ENCODE measurements at places on chromosomes 16 and 17.
A peak's percentile ranks its signal among the peaks of the same experiment; 100 is the strongest.

DNA sequence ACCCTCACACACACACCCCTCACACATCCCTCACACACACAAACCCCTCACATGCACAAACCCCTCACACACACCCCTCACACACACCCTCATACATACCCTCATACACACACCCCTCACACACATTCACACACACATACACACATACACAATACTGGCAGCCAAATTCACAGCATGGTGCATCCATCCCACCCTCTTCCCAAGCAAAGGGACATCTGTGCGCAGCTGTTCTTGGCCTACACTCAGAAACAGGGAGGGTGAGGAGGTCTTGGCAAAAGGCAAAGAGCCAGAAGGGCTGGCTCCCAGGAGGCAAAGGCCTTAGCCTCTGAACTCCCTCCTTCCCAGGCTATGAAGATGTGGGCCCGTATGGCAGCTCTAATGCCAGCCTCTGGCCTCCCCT lies 23.4 kb downstream of the C17orf67 start:
- DNase-seq: no peak

- no peak for DNase-seq
Measured at GRCh38 chr17:50170662-50171370, 5.0 kb downstream of the SGCA start.

- DNase-seq: peak; percentile 11
Measured at GRCh38 chr16:4358831-4359561, 7.9 kb upstream of the PAM16 start.

- DNase-seq: no peak
Measured at GRCh38 chr17:70208825-70209555, 39.7 kb downstream of the KCNJ2 start.

- no peak for DNase-seq
Measured at GRCh38 chr16:75931043-75931442, 204.8 kb upstream of the CPHXL start.

DNA sequence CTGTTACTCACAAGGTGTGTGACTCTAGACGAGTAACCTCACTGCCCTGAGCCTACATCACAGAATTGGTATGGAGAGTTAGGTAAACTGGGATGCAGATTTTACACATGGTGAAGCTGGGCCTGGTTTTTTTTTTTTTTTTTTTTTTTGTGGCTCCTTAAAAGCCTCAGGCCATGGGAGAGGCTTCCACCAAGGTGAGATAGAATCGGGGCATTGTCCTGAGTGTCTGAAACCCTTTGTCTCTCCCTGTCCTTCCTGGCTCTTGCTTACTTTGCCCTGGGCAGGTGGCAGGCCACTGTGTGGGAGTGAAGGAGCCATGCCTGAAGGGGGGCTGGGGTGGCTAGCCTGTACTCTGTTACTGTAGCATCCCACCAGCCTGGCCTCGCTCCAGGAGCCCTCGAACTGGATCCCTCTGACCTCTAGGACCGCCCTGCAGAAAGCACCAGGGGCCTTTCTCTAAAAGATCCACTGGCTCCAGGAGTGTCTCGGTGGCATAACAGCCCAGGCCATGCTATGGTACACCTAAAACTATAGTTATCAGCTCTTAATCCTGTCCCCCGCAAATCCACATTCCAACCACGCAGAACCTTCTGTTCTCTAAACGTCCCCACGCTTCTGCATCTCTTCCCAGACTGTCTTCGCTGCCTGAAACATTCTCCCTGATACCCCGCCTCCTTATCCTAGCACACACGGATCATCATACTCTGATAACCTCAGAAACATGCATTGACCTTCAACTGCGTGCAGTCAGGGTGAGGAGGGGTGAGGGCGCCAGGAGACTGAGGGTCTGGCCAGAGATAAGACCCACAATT lies 1.7 kb upstream of the SLC13A2 start:
- no peak for DNase-seq

DNA sequence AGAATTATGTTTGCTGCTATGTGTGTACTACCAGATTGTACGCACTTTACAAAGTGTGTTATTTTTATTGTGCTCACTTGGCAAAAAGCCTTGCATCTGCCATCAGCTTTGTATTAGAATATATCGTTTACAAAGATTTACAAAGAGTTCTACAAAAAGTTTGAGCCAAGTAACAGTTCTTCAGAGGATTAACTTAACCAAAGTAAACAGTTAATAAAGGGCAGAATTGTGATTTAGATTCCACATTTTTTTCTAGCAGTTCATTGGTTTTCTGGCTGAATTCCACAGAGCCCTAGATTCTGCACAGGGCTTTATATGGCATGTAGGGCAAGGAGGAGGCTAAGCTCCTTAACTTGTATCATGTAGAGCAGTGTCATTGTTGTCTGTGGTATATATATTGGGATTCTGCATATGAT lies 29.4 kb downstream of the UTP18 start:
- DNase-seq: no peak

- no peak for DNase-seq
Measured at GRCh38 chr16:3120435-3120834, 8.0 kb downstream of the ZNF205 start.

DNA sequence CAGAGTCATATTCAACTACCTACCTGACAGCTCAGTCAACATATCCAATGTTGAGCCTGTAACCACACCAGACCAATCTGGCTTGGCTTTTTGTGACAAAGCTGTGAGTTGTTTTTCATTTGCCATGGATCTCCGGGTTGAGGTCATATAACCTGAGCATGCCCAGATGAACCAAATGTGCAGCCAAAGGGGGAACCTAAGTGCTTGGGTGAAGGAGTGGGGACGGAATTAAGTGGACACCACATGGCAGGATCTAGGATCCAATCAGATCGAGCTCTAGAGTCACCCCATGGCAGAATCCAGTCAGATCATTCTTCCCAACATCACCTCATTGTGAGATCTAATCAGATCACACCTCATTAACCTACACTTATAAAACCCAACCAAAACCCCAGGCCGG lies 258.6 kb downstream of the PHKB start:
- DNase-seq: no peak

DNA sequence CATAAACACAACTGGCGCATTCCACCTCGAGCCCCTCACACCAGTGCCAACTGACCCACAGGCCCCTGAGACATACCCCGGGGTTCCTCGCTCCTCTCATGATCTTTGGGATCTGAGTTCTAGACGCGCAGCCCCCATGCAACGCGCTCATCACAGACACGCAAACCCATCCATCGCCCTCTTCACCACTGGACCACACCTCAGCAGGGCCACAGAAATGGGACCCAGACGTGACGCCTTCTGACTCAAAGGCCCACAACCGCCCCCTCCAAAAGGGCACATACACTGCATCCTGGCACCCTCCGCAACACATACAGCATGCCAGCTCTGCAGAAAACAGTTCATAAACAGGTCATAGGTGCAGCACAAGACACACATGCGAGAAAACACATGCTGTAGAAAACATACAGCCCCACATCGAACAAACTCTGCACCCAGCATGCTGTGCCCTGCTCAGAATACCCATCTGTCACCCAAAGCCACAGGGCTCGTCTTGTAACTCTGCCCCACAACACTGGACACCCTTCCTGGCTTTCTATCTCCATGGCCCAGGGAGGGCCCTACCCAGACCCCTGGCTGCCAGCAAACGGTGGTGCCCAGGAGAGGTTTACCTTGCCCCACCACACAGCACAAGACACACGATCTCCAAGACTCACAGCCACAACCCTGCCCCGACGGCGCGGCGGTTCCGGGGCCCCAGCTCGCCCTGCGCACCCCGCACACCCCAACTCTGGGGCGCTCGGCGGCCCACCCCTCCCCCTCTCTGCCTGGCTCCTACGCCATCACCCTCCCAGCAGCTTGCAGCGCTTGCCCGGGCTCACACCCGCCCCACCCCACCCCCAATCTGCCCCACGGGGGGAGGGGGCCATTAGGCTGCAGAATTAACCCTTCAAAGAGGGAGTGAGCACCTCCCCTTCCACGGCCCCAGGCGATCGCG lies 887 bp downstream of the ZBTB4 start:
- DNase-seq: no peak

GRCh38 chr16:53084746-53085334 lies 30.0 kb downstream of the CHD9 start:
- no peak for DNase-seq

- DNase-seq: no peak
Measured at GRCh38 chr16:58187092-58187491, 10.8 kb downstream of the CSNK2A2 start.

GRCh38 chr16:84899414-84899813 lies 79.6 kb downstream of the CRISPLD2 start:
- DNase-seq: no peak

- DNase-seq: no peak
Measured at GRCh38 chr16:66706506-66706880, 9.9 kb upstream of the CMTM4 start.

- DNase-seq: no peak
Measured at GRCh38 chr16:84851192-84852127, 31.7 kb downstream of the CRISPLD2 start.

DNA sequence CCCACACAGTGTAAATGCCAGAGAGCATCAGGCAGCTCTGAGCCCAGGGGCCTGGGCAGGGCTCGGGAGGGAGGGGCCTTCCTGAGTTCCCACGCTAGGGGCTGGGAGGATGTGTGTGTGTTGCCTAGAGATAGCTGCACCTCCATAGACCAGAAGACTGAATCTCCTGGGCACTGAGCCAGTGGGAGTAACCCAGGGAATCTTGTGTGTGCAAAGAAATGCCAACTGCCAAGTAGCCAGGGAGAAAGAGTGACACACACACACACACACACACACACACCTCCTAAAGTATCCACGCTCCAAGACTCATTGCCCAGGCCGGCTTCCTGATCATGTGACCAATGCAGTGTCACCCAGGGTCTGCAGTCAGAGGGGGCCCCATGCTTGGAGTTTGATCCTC lies 166.2 kb upstream of the RPL38 start:
- DNase-seq: no peak

DNA sequence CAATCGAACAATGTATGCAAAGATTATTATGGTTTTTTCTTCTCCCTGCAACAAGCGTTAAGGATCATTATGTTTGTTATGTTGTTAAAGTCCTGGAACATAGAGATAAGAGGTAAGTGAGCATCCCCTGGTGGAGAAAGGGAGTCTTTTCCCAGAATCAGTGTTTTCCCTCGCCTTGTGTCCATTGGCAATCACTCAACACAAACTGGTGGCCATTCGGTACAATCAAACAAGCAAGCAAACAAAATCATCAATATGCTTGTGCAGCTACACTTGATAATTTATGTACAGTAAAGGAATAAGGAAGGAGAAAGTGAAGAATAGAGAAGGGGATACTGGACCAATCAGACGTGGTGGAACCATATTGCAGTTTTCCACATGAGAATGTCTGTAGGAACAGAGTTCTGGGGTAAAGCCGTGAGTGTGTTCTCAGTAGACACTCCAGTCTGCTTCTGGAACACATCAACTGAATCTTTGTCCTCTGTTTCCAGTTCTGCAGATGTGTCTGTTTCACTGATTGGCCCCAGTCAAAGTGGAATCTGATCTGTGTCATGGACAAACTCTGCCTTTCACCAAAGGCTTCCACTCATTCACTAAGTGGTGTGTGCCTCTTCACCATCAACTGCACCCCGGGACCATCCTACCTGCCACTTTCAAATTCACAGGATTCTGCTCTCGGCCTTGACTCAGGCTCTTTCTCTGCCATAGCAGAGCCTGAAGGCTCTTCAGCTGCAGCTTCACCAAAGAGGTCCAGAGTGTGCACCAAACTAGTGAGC lies 169.5 kb downstream of the AHSP start:
- DNase-seq: peak; percentile 27

DNA sequence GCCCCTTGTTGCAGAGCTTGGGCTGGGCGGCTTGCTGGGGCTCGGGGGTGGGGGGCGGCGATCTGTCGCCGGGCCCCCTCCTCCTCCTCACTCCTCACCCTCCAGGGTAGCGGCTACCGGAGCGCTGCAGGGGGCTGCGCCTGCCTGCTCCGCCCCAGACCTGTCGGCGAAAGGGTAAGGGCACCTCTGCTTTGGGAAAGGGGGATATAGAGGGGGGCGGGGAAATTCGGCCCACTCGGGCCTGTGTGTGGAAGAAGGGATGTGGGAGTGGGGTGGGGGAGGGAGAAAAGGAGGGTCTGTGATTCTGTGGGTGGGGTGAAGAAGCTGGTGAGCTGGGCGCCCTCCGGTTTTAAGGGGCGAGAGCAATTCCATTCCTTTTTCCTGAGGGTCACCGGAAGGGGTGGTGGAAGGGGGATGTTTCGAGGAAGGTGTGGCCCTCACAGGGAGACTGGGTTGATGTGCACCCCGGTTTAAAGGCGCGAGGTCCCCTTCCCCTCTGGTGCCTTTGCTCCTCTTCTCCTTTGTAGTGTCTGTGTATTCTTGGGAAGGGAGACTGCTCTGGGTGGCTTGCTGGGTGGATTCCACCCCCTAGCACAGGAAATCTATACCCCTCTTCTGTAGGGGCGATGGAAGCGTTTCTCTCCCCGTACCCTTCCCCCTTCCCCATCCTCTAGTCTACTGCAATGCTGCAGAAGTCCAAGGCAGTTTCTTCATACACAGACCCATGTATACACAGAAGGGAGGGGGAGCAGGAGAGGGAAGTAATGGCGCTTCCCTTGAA lies 878 bp downstream of the TAOK1 start:
- peak; percentile 68 for DNase-seq

DNA sequence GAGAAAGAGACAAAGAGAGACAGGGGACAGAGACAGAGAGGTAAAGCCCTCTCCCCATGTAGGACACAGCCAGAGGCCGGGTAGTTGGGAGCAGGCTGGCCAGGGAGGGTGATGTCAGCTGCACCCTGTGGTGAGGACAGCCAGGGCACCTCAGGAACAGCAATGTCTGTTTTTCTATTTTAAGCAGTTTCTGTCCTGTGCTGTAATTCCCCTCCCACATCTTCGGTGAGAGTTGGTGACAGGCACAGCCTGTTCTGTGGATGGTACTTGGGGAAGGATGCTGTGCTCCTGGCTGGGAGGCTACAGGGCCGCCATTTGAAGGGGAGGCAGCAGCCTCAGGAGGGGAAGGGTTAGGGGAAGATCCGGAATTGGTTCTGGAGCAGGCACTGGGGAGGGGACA lies 163.5 kb downstream of the SDK2 start:
- no peak for DNase-seq

GRCh38 chr16:27305839-27306442 lies 7.8 kb upstream of the IL4R start:
- DNase-seq: no peak

GRCh38 chr17:43791589-43791988 lies 11.4 kb downstream of the CFAP97D1 start:
- no peak for DNase-seq

- DNase-seq: no peak
Measured at GRCh38 chr16:2388875-2389433, 40.3 kb upstream of the CCNF start.

GRCh38 chr17:40485851-40486521 lies 15.4 kb downstream of the TNS4 start:
- peak; percentile 61 for DNase-seq

DNA sequence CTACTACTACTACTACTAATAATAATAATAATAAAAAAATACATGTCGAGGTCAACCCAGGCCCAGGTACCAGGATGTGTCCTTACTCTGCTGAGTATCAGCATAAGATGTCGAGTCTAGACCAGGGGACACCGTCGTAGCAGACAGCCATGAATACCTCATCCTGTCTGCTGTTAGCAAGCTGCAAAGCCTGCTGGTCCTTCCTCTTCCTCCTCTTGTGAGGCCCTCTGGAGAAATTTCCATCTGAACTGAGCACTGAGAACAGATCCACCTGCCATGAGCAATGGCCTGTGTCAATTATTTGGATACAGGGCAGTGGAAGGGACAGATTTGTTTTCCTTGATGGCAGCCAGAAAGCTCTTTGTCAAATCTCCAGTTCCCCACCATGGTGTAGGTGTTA lies 168.5 kb downstream of the XYLT1 start:
- no peak for DNase-seq

GRCh38 chr17:12744298-12744697 lies 45.0 kb upstream of the ARHGAP44 start:
- no peak for DNase-seq

- no peak for DNase-seq
Measured at GRCh38 chr16:31712064-31712540, 161.5 kb upstream of the ZNF267 start.

GRCh38 chr17:19290066-19290705 lies 53.0 kb downstream of the EPN2 start:
- peak; percentile 47 for DNase-seq
